ENCODE measurements at places on chromosomes 6 and 20. TPM values are rescaled to one million over a fixed set of nuclear protein-coding genes. Genes with fewer than 3 reads are reported as not detected.

The CCM2L gene
- not detected for total RNA-seq

The B3GAT2 gene
- not detected for total RNA-seq

The NFKBIE gene
- 10.1 TPM for total RNA-seq

The PBOV1 gene
- total RNA-seq, result not detected

The KCNQ5 gene
- 5.9 TPM for total RNA-seq

The MDFI gene
- 1.8 TPM for total RNA-seq

The DOK5 gene
- 0.53 TPM for total RNA-seq

The KHDC1L gene
- not detected for total RNA-seq

The CST4 gene
- not detected for total RNA-seq

The C6orf141 gene
- 37.0 TPM for total RNA-seq

The LAMA4 gene
- total RNA-seq, result 128 TPM

The PI16 gene
- not detected for total RNA-seq

The ZNF391 gene
- total RNA-seq, result 3.7 TPM

The AAR2 gene
- 48.4 TPM for total RNA-seq

The PIGT gene
- 105 TPM for total RNA-seq

The PNPLA1 gene
- total RNA-seq, result not detected

The VNN1 gene
- total RNA-seq, result not detected

The BFSP1 gene
- 7.7 TPM for total RNA-seq

The LTB gene
- total RNA-seq, result not detected

The PLEKHG1 gene
- total RNA-seq, result 4.0 TPM

The TCP11 gene
- total RNA-seq, result not detected

The TREML1 gene
- not detected for total RNA-seq

The NECAB3 gene
- 44.0 TPM for total RNA-seq

The SEMG1 gene
- total RNA-seq, result not detected

The HSPA12B gene
- total RNA-seq, result not detected

The GSTA2 gene
- total RNA-seq, result not detected

The SLC22A2 gene
- total RNA-seq, result not detected

The PDE7B gene
- 1.6 TPM for total RNA-seq

The BHLHE23 gene
- not detected for total RNA-seq

The KIAA1755 gene
- 4.4 TPM for total RNA-seq

The WDR27 gene
- total RNA-seq, result 46.4 TPM

The PAK1IP1 gene
- total RNA-seq, result 35.5 TPM

The F13A1 gene
- total RNA-seq, result not detected

The OPRM1 gene
- not detected for total RNA-seq

The RPS18 gene
- total RNA-seq, result 5,548 TPM

The TLDC2 gene
- not detected for total RNA-seq

The RAET1L gene
- total RNA-seq, result not detected

The MCCD1 gene
- total RNA-seq, result not detected

The RGS17 gene
- total RNA-seq, result 2.1 TPM

Measured in A375 (cell line).